Activated T-cell treated with anti-CD3 and anti-CD28 coated beads for 24 hours (primary cell): ENCODE measurements at places on chromosomes 5 and 9.

DNA sequence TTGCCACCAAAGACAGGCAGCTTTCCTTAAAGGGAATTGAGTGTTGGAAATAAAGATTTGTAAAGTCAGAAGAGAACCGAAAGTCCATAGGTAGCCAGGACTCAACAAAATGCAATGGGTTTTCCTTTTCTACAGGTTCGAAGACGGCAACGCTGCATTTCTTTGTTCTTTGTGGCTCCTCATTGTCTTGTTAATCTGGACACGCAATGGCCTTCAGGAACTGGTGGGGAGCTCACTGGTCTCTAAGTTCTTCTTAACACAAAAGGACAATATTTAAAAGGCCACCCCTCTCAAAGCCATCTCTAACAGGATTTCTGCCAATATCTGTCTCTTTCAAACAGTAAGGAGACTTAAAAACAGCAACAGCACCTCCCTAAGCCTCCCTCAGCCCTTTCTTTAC lies 170.6 kb downstream of the RMI1 start:
- no peak for DNase-seq

DNA sequence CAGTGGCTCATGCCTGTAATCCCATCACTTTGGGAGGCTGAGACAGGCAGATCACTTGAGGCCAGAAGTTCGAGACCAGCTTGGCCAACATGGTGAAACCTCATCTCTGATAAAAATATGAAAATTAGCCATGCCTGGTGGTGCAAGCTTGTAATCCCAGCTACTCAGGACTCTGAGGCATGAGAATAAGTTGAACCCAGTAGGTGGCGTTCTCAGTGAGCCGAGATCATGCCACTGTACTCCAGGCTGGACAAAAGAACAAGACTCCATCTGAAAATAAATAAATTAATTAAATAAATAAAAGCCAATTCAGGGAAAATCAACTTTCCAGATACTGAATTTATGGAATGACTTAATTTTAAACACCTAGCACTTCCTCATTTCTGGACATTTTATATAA lies 1722.1 kb downstream of the MAT2B start:
- no peak for DNase-seq

DNA sequence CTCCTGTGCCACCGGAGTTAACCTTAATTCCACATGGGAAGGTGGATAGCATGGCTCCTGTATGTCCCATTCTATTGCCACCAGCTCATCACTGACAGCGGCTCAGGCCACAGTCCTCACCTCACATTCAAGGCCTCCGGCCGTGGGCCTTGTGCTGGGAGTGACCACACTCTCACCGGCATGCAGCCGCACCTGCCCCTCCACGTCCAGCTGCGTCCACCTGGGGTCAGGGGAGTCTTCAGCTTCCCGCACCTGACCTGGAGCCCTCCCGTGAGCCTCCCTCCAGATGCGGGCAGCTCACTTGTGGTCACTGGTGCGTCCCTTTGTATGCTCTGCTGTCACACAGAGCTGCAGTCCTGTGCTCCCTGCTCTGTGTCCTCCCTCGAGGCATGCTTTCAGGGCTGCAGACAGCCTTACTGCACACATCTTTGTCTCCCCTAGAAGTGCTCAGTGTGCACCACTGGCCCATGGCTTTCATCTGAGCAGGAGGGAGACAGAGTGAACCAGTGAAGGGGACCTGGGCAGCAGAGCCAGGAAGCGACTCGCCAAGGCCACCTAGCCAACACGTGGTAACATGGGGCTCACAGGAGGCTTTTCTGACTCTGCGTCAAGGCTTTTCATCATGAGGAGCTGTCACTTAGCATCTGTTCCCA lies 210.1 kb downstream of the ERCC6L2 start:
- DNase-seq, result no peak

DNA sequence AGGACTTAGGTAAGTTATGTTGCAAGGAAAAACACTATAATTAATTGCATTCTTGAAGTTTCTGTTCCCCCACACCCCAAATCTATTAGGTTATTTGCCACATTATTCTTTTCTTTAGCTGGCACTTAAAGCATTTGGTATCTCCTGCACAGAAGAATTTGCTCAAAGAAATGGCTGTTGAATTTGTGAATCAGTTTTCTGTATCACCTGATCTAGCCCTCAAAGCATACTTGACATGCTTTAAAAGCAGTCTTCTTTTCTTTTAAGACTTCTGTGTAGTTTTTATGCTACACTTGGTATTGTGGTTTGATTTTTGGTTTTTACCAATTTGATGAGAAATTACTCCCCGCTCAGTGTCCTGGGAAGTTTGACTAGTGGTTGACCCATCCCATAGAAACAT lies 69.1 kb downstream of the RIC1 start:
- no peak for DNase-seq
